GM12878 (cell line): ENCODE measurements at places on chromosomes 11 and 22. TPM values are rescaled to one million over a fixed set of nuclear protein-coding genes. Genes with fewer than 3 reads are reported as not detected.

ZNF74 gene
- total RNA-seq, result 8.3 and 9.3 TPM in 2 replicates

ZNF215 gene
- 1.9 and 2.4 TPM in 2 replicates for total RNA-seq

PHF21B gene
- total RNA-seq, result 0.08 TPM in 1 of 2 replicates, not detected in the other

GP1BB gene
- 0.28 and 0.35 TPM in 2 replicates for total RNA-seq

CDON gene
- 0.21 and 0.46 TPM in 2 replicates for total RNA-seq

PRR33 gene
- total RNA-seq, result not detected in 2 replicates

DNA sequence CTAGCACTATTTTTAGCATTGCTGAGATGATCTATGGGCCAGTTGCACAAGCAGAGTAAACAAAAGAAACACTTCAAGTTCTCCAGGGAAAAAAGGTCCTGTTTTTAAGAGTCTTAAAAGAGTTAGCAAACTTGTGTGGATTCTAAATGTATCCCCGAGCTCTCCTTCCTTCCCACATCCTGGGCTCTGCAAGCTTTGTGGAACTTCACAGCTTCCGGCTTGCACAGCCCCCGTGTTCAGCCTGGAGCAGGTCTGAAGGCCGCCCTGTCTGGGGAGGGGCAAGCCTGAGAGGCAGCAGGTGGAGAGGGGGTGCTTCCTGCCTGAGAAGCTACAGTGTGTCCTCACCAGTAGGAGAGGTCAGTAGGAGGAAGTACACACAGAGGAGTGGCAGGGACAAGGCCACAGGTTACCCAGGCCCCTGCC is 35.1 kb upstream of the SUSD2 start:
- H3K4me3 ChIP-seq, result no peak overlapping the region
- no peaks in the 10 kb centered on the region for H3K27me3 ChIP-seq
- H3K4me1 ChIP-seq, result peaks cover 26% of the 10 kb centered on the region
- peaks cover 22% of the 10 kb centered on the region for H3K36me3 ChIP-seq

- H3K27me3 ChIP-seq, result no peaks in the 10 kb centered on the region
- no peak overlapping the region for H3K4me3 ChIP-seq
- no peak overlapping the region for H3K27ac ChIP-seq
- peak; percentile 8 for DNase-seq
- H3K36me3 ChIP-seq, result no peaks in the 10 kb centered on the region
- peaks cover 31% of the 10 kb centered on the region for H3K4me1 ChIP-seq
Measured at GRCh38 chr11:71426413-71426812, 21.8 kb downstream of the DHCR7 start.

DNA sequence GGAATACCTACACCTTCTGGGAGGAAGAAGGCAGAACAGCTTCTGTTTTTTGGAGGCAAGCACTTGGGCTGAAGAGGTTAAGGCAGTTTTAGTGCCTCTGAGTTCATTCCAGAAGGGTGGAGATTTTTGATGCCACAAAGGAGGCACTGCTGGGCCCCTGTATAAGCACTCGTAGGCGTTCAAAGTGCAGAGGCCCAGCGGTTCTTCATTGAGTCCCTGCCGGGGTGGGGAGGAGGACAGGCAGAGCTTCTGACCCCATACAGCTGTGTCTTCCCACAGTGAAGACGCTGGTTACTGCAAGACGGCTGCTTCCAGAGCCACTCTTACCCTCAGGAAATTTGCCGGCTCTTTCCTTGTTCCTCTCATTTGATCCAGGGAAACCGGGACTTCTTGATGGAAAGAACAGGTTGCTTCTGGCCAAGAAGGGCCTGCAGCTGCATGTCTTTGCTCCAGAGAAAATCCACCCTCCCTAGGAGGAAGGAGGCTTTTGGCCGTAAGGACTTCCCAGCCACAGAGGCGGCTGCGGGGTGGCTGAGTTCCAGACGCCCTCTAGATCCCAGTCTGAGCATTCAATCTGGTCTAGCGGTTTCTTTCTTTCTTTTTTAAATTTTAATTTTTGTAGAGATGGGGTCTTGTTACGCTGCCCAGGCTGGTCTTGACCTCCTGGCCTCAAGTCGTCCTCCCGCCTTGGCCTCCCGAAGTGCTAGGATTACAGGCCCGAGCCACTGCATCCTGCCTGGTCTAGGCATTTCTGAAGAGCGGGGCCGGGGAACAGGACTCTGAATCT is 9.4 kb downstream of the ADAMTS15 start:
- no peaks in the 10 kb centered on the region for H3K4me1 ChIP-seq
- peaks cover 4% of the 10 kb centered on the region; the same call in 1 of the 2 replicates for H3K27me3 ChIP-seq
- no peak overlapping the region for H3K4me3 ChIP-seq
- DNase-seq, result no peak
- no peak overlapping the region for H3K27ac ChIP-seq

- DNase-seq, result no peak
- peak overlapping the region; percentile 58 for H3K27ac ChIP-seq
- no peaks in the 10 kb centered on the region for H3K27me3 ChIP-seq
- H3K4me1 ChIP-seq, result peaks cover 23% of the 10 kb centered on the region
- H3K4me3 ChIP-seq, result peak overlapping the region; percentile 96
- H3K36me3 ChIP-seq, result peaks cover 19% of the 10 kb centered on the region
Measured at GRCh38 chr11:119107538-119108145, 498 bp downstream of the C2CD2L start.
